ENCODE measurements at places on chromosomes 5 and 9. TPM values are rescaled to one million over a fixed set of nuclear protein-coding genes. Genes with fewer than 3 reads are reported as not detected.

The ALDOB gene
- polyA plus RNA-seq, result 730 TPM

The ATP10B gene
- polyA plus RNA-seq, result 0.54 TPM

The CBY3 gene
- polyA plus RNA-seq, result 1.9 TPM

The GDF9 gene
- 2.1 TPM for polyA plus RNA-seq

The OR1Q1 gene
- polyA plus RNA-seq, result not detected

The IRX4 gene
- polyA plus RNA-seq, result 0.39 TPM

The IFNA2 gene
- polyA plus RNA-seq, result not detected

The SPATA31A3 gene
- polyA plus RNA-seq, result not detected

The CNOT6 gene
- polyA plus RNA-seq, result 70.3 TPM

The NAIF1 gene
- 10.3 TPM for polyA plus RNA-seq

All from renal cortex interstitium (tissue), 15 donors.